ENCODE measurements at places on chromosomes 5 and 9.
A peak's percentile ranks its signal among the peaks of the same experiment; 100 is the strongest.

DNA sequence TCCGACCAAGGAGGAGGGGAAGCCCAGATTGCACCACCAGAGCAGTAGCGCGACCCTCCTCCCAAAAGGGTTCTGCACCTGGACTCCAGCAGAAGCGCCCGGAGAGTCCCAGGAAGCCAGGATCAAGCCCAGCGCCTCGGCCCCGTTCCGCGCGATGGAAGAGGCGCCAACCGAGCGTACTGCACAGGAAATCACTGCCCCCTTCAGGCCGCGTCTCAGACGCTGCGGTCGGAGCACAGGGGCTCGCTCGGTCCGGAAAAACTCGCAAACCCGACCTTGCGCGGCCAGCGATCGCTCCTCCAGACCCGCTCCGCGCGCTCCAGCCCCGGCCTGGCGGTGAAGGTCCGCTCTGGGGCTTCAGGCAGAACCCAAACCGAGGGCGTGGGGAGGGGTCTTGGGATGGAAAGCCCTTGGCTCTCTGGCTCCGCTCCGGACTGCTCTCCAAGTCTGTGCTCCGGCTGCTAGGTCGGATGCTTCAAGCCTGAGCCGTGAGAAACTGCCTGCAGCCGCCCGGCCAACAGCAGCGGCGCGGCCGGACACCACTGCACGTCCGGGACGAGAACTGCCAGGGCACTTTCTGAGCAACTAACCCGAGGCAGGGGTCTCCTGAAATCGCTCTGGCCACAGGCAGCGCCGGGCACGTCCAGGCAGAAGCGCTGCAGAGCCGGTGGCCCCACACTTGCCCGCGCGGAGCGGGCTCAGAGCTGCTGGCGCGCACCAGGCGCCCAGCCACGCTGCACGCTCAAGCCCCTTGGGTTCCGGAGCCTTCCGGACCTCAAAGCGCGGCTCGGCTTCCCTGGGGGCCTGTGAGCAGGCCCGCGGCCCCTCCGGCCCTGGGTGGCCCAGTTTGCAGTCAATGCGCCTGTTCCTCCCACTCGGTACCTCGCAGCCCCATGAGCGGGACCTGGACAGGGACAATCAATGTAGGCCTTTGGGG is 1.3 kb downstream of the GABBR2 start:
- DNase-seq: no peak

DNA sequence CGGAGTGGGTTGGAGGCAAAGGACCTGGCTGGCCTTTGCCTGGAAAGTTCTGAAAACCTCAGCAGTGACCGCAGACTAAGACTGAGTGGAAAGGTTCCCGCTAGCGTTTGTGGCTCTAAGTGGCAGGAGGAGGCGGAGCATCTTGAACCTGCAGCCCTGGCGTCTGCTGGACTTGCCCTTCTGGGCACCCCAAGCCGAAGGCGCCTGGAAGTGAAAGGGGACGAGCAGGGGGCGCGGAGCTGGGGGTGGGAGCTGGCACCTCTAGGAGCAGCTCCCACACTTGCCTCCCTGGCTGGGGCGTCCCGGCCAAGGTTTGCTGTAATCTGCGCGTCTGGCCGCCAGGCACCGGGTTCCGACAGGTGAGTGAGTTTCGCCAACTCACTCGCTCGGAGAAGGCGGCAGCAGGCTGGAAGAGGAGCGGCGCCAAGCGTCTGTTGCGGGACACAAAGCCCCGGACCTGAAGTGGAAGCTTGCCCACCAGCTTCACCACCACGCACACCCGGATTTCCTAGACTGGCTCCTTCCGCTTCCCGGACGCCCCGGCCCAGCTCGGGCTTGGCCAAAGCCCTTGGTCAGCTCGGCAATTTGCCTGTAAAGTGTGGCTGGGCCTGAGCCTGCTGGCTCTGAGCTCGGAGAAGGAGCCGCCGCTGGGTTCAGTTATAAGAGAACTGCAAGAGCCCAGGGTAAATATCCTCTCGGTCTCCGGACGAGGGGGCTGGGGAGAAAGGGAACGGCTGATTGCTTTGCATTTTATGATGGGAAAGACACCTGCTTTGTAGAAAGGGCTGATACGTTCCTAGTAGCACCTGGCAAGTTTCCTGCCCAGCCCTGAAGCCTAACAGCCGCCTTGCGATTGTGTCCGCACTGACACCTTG is at the start of gene GNA14:
GNA14 (minus strand) TSS at position 89 of the 875 bp plus-strand sequence. CDS start 529 bp downstream, outside the sequence.
- peak; percentile 32 for DNase-seq

DNA sequence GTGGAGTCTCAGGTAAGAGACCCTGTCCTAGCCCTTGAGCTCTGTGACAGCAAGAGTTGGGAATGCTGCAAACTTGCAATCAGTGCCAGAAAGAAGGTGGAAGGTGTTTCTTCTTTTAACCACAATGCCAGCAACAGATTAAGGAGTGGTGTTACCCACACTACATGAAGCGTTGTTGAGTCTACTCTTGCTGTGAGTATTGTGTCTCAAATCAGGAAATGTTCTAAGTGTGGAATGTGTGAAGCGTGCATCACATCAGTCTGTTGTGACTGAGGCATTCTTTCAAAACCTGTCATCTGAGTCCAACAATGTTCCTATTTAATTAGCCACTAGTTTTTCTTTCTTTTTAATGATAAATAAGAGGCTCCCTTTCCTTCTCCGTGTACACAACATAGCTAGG is 2.9 kb upstream of the LURAP1L start:
- DNase-seq: no peak

- no peak for DNase-seq
Observed at GRCh38 chr5:163162645-163163044, 274.8 kb upstream of the CCNG1 start.

DNA sequence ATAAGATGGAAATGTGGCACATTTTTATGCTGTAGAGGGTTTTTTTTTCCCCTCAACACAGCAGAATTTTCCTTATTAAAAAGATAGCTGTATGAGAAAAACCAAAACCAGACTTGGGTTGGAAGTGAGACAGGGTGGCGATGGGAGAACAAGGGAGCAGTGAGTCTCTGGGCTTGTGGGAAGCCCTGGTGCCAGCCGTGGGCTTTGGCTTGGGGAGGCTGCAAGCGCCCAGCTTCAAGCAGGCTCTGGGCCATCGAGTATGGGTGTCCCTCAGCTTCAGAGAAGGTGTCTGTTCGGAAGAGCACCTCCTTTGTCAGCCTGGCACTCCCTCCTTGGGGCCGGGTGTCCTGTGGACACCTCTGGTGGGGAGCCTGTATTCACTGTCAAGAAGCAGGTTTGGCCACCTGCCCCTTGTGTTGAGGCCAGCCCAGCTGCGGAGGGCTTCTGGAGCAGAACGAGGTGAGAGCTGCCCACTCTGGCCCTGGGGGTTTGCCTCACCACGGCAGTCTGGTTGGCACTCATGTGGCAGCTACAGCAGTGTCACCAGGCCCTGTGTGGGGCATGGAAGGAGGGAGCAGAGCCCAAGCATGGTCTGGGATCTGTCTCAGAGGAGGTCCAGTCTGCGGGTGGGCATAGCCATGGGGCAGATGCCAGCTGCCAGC is 37.6 kb upstream of the ANGPTL2 start:
- peak; percentile 60 for DNase-seq

DNA sequence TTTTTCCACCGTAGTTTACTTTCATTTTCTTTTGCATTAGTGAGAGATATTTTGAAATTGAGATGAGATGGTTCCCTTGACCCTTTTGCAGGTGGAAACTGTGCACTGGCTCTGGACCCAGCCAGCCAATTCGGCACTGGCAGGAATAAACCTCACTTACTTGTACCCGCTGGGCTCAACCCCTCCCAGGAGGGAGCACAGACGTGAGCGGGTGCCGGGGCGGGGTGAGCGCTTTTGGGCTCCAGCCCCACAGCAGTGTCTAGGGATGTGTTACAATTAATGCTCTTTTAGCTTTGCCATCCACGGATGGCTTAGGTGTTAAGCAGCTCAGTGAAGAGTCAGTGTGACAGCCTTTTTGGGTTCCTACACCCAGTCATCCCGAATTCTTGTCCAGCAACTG is 766.1 kb upstream of the CHD1 start:
- DNase-seq: no peak
